SJSA1 (cell line): ENCODE measurements at places on chromosomes 13 and 19. TPM values are rescaled to one million over a fixed set of nuclear protein-coding genes. Genes with fewer than 3 reads are reported as not detected.

DNA sequence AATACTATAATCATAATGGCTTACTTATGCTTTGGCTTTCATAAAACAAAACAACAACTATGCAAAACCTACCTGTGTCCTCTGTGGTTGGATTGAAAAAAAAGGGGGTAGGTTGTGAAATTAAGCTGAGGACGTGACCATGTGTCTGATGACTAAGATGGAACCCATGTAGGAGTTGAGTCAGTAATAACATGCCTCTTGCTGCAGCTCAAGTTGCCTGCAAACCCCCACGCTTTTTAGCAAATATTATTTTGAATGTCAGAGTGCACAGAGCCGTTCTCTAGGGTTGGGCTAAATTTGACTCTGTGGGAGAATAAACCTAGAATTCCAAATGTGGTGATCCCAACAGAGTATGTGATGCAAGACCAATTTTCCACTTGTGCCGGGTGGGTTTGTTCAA, 209.3 kb downstream of the KCNRG start:
- DNase-seq = no peak

- DNase-seq = no peak
Measured at GRCh38 chr19:29565171-29565570, 39.4 kb downstream of the VSTM2B start.

- no peak for DNase-seq
Measured at GRCh38 chr19:5926641-5927440, 12.8 kb downstream of the CAPS start.

The P2RY11 gene
- total RNA-seq = 1.9 and 2.2 TPM in 2 replicates

DNA sequence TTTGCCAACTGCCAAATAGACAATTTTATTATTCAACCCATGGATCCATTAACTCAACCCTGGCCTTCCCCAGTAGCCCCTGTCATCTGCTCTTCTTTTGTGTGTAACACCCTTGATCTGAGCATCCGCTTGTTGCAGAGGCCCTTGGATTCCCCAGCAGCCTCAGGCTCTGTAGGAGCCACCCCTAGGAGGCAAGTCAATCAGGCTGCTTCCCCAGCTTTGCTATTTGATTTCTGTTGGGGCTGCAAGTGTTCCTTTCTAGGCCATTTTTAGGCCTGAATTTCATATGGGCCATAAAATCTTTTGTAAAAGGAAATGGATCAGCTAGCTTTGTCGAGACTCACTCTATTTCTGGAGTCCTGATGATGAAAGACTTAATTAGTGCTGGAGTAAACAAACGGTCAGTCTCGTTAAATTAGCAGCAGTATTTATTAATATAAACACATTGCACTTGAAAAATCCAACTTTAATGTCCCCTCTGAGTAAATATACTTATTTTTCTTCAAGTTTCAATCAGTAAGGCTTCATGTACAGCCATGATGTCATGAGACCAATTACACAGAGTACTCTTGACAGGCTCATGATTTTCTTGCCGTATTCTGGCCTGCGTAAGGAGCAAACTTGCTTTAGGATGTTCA, 105.3 kb downstream of the RGCC start:
- DNase-seq = no peak

The POLR2I gene
- 44.8 and 91.0 TPM in 2 replicates for total RNA-seq

The ZNF808 gene
- total RNA-seq = 5.9 and 12.8 TPM in 2 replicates

DNA sequence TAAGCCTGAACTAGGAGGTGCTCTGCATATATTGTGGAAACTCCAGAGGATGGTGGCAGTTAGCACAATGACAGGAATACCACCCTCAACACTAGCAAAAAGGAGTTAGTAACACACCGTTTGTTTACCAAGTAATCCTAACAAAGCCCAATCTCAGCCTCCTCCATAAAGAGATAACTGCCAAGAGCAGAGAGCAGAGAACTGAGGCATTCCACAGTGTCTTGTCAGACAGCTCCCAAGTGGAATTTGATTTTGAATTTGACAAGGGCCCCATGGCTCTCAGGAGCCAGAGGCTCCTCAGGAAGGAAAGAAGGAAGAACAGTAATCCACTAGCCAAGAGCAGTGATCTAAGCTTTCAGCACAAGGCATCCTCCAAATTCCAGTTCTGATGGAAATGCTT, 298.6 kb downstream of the DCLK1 start:
- no peak for DNase-seq

The SIAH3 gene
- total RNA-seq = 0.08 TPM in 1 of 2 replicates, not detected in the other

DNA sequence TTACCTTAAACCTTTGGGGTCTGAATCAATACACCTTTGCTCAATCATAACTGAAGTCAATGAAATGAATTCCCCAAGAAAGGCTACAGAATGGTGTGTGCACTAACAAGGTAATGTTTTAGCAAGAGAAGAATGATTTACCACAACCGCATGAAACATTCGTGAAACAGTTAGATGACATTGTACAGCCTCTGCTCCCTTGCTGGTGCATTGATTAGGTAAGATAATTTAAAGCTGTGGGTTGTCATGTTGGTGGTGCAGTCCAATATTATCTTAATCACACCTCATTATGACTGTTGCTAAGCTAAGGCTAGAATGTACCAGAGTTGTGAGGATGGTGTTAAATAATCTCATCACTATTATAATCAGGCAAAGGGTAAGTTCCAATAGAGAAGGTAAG, 1673.2 kb upstream of the PRR20A start:
- no peak for DNase-seq

The FFAR3 gene
- not detected in 2 replicates for total RNA-seq

The NKPD1 gene
- not detected in 2 replicates for total RNA-seq

- DNase-seq = no peak
Measured at GRCh38 chr13:41500511-41500910, 43.2 kb downstream of the RGCC start.

DNA sequence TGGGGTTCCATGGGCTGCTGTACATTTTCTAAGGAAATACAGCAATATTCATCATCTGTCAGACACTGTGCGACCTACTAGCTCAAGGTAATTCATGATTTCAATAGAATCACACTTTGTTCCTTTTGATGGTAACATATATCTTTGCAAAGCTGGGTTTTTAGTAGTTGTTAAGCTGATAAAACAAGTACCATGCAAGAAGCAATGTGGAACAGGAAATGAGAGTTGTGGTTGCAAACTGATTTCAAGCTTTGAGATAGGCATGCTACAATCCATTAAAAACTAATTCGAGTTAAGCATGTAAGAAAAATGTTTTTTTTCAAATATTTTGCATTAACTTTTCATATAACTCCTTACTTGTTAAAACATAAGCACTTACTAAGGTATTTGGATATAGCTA, 6.8 kb upstream of the MBNL2 start:
- no peak for DNase-seq

GRCh38 chr19:10120538-10121189, 965 bp upstream of the EIF3G start:
- DNase-seq = peak; percentile 88

DNA sequence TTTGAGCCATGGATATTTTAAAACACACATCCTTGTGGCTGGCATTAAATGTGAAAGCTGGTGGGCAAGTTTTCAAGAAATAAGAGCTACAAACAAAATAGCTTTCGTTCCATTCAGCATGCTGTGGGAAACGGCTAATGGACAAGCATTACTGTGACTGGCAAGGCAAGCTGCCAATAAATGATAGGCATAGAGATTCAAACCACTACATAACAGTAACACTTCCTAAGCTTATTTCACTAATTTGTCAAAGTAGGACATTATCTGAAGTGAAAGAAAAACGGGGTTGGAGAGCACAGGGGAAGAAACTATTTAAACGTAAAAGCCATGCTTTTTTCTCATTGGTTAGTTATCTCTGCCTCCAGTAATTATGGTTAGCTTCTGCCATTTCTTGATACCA, 26.0 kb downstream of the OBI1 start:
- no peak for DNase-seq

- DNase-seq = no peak
Measured at GRCh38 chr13:48571126-48571913, 38.4 kb upstream of the RCBTB2 start.

The MISP3 gene
- total RNA-seq = 0.34 TPM in 1 of 2 replicates, not detected in the other

The SMIM7 gene
- 101 and 150 TPM in 2 replicates for total RNA-seq
